NB4 (cell line): ENCODE measurements at places on chromosomes 16 and 17.

DNA sequence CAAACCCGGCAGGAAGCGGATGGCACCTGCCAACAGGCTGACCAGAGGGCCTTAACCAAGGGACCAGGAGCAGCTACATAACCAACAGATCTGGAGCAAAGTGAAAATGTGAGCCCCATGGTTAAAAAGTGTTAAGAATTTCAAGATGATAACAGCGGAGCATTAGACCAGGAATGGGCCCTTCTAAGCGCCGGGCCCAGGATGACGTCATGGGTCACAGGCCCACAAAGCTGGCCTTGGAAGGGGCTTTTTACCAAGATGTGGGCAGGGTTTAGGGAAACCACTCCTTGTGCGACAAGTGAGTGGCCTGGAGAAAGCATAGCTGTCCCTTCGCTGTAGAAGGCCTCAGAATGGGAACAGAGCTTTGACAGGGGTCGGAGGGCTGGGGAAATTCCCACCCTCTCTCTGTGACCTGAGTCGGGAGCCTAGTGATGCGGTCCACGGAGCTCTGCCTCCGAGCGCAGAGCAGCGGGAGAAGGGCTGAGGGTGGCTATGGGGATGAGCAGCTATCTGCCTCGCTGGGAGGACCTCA lies 84.4 kb upstream of the RPL38 start:
- DNase-seq, result no peak

- peak; percentile 99 for DNase-seq
Observed at GRCh38 chr17:4433515-4434031, at the start of gene SPNS3. TSS of gene SPNS3 (plus strand) at chr17:4433940. CDS start at chr17:4433968, 28 bp downstream.

- no peak for DNase-seq
Observed at GRCh38 chr17:33777674-33778073, 477.4 kb upstream of the CCL2 start.

- DNase-seq, result no peak
Observed at GRCh38 chr16:70677499-70678120, 8.2 kb downstream of the MTSS2 start.

GRCh38 chr16:56353054-56353921 lies 72.1 kb downstream of the AMFR start:
- no peak for DNase-seq

GRCh38 chr16:83738923-83739503 lies 68.8 kb upstream of the HSBP1 start:
- DNase-seq, result peak; percentile 75

GRCh38 chr16:86669937-86670749 lies 91.8 kb downstream of the FOXL1 start:
- DNase-seq, result no peak

DNA sequence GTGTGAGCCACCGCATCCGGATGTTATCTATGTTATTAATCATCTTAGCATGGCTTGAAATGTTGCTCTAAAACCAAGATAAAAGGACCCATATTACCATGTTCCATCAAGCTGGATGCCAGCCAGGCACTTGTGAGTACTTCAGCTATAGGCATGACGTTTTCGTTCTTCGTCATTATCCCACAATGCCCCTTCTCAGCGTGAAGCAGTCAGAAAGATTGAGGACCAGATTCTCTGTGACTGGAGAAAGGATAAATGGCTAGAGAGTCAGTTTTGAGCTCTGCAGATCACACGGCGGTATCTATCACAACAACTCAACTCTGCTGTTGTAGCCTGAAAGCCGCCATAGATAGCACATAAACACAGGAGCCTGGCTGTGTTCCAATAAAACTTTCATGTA lies 29.8 kb upstream of the LCMT1 start:
- no peak for DNase-seq

DNA sequence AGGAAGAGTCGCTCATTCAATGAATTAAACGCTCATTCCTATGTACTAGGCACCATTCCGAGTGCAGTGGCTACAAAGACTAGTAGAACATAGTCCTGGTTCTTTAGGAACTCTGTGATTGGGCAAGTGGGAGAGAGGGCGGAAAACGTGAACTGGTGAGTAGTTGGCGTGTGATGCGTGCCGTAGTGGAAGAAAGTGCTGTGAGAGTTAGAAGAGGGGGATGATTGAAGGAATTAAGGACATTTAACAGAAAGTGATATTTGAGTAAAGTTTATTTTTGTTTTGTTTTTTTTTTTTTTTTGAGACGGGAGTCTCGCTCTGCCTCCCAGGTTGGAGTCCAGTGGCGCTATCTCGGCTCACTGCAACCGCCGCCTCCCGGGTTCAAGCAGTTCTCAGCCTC lies 7.9 kb upstream of the SLFN14 start:
- peak; percentile 56 for DNase-seq
